Stimulated activated CD4-positive, alpha-beta T cell treated with anti-CD3 and anti-CD28 coated beads, Interleukin-4, amount 100 ng/mL, for 48 hours (primary cell): ENCODE measurements at places on chromosomes 3 and 15.
A peak's percentile ranks its signal among the peaks of the same experiment; 100 is the strongest.

- no peak for DNase-seq
Observed at GRCh38 chr3:16122661-16123060, 51.8 kb upstream of the GALNT15 start.

- no peak for DNase-seq
Observed at GRCh38 chr3:23128655-23129054, 74.5 kb upstream of the UBE2E2 start.

DNA sequence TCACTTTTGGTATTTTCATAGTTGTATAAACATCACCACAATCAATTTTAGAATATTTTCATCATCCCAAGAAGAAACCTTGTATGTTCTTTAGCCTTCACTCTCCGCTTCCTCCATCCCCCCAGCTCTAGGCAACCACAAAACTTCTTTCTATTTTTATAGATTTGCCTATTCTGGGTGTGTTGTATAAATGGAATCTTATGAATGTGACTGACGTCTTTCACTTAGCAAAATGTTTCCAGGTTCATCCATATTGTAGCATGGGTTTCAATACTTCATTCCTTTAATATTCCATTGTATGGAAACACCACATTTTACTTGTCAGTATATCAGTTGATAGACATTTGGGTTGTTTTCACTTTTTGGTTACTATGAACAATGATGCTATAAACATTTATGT lies 335.8 kb upstream of the GOLIM4 start:
- no peak for DNase-seq

GRCh38 chr3:32186876-32187275 lies 51.6 kb upstream of the CMTM8 start:
- DNase-seq = no peak

GRCh38 chr3:131193641-131194238 lies 167.1 kb downstream of the NEK11 start:
- DNase-seq = no peak

DNA sequence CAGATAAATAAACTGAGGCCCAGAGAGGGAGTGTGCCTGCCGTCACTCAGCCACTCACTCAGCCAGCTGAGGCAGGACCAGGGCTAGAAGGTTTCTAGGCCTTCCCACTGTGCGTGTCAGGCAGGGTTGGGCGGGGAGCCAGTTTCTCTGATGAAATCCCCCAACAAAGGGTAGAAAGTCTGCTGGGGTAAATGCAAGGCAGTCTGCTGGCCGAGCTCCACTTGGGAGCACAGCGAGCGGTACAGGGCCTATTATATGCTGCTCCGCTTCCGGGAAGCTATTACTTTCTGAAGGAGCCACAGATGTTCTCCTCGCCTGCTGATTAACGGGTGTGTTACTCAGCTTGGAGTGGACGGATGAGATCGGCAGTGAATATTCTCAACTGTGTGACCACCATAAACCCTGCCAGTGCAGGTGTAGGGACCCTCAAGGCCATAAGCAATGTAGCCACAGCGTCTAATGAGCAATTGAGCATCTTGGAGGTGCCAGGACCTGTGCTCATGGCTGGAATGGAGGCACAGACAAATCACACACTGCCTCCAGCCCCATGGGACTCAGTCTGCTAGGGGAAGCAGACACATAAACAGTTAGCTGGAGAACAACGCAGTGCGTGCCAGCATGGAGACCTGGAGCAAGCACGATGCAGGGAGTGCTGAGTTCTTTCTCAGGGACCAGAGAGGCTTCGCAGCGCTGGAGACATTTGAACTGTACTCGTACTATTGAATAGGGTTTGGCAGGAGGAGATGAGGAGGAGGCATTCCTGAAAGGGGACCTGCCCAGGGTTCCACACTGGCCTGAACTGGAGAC lies 42.1 kb downstream of the CORO2B start:
- DNase-seq = no peak

- no peak for DNase-seq
Observed at GRCh38 chr3:2511356-2511755, 412.7 kb downstream of the CNTN4 start.

GRCh38 chr15:90287101-90287500 lies 21.6 kb downstream of the NGRN start:
- no peak for DNase-seq

DNA sequence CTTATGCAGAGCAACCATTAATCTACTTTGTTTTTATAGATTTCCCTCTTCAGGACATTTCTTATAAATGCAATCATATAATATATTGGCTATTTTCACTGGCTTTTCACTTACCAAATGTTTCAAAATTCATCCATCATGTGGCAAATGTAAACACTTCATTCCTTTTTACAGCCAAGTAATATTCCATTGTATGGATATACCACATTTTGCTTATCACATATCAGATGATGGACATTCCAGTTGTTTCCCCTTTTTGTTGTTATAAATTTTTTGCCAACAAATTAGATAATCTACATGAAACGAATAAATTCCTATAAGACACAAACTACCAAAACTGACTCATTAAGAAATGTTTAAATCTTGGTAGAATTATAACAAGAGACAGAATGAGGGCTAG lies 79.8 kb upstream of the CSPG5 start:
- no peak for DNase-seq

DNA sequence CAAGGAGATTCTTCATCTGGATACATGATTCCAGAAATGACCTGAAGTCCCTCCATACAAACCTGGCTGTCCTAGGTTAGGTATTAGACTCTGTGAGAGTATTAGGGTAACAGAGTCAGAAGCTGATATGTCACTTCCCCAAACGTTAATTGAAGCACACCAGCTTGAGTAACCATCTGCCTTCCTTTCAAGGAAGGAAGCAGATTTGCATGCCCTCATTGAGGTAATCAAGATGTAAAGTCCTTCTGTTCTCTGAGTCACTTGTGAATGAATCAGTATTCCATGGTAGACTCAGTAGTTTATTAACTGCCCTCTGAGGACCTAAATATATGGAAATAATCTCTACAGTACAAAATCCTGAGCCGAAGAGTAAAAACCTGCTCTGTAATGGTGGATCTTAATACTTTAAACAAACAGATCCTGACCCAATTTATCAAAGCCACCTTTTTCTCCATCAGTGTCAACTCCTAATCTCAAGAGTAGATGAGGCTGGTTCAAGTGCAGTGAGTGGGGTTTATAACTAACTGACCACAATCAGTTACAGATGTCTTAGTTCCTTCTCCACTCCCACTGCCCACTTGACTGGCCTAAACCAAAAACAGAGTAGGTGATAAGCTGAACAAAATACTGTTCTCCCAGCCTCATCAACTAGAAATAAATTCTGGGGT lies 246.2 kb upstream of the CHRM5 start:
- DNase-seq = no peak

DNA sequence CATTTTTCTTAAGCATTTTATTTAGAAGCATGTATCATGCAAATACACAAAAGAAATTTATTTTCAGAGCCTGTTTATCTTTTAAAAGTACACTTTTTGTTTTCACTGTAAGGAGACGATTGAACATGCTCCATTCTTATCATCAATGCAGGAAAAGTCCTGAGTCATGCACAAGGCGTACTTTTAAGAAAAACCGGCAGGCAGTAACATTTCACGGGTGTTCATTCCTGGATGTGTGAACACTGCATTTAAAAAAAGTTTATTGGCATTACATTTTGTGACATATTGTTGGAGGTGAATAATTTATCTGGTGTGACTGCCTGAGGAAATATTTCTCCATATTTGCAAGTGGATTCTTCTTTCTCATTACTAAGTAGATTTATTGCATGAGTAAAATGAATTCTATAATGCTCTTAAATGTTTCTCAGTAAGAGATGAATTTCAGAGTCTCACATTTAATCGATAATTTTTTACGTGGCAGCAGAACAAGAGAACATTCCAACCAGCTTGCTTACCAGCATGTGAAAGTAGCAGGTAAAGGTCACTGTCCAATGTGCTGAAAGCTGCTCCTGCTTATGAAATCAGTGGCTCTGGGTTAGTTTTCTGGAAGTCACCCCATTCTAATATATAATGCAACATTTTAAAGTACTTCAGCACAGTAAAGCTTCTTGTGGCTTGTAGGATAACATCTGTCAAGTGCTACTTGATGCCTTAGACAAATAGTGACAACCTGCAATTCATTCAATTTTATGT lies 87.0 kb downstream of the SV2B start:
- no peak for DNase-seq

DNA sequence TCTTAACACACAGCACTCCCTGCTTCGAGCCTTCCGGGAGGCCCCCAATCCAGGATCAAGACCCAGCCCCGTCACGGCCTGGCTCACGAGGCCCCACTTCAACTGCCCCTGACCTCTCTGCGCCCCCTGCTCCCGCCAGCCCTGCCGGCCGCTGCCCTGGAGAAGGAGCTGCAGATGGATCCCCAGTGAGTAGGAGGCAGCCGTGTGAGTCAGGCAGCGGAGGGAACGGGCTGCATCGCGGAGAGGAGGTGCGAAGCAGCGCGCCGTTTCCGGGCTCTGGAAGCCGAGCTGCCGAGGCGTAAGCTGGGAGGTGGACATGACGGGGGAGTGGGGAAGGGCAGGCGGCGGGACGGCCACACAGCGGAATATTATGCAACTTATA lies 133.4 kb downstream of the TPRA1 start:
- DNase-seq = peak; percentile 19

- DNase-seq = no peak
Observed at GRCh38 chr15:68173119-68173518, 32.0 kb downstream of the CALML4 start.

GRCh38 chr15:40016224-40016865 lies 22.6 kb downstream of the SRP14 start:
- DNase-seq = no peak

DNA sequence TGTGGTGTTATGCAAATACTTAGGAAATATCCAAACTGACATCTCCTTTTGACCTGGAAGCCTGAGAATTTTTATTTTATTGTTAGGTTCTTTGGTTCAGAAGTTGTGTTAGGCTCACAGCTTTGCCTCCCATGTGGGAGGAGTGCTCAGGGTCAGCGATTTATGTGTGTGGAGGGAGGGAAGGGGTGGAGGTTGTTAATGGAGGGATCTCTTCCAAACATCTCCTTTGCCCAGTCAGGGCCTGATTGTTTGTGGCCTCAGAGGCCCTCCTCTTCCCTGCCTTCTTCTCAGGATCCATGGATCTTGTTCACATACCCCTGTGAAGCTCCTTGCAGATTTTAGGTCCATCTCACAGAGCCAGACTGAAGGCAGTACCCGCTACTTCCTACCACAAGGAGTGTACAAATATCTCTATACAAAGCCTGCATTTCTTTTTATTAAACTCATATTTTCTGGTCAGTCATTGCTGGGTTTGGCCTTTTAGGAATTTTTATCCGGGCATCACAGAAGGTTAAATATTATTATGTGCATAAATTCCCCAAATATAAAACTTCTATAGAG lies 40.3 kb downstream of the BBX start:
- DNase-seq = no peak

- DNase-seq = no peak
Observed at GRCh38 chr3:120678984-120679383, 3.1 kb downstream of the HGD start.

- DNase-seq = no peak
Observed at GRCh38 chr15:85646538-85647091, 148.1 kb downstream of the KLHL25 start.

DNA sequence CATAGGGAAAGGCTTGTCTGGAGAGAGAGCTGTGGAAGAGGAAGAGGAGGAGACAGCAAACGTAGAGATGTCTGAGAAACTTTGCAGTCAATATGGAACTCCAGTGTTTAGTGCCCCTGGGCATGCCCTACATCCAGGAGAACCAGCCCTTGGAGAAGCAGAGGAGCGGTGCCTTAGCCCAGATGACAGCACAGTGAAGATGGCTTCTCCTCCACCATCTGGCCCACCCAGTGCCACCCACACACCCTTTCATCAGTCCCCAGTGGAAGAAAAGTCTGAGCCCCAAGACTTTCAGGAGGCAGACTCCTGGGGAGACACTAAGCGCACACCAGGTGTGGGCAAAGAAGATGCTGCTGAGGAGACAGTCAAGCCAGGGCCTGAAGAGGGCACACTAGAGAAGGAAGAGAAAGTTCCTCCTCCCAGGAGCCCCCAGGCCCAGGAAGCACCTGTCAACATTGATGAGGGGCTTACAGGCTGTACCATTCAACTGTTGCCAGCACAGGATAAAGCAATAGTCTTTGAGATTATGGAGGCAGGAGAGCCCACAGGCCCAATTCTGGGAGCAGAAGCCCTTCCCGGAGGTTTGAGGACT lies 6.9 kb downstream of the MAP1A start:
- no peak for DNase-seq

DNA sequence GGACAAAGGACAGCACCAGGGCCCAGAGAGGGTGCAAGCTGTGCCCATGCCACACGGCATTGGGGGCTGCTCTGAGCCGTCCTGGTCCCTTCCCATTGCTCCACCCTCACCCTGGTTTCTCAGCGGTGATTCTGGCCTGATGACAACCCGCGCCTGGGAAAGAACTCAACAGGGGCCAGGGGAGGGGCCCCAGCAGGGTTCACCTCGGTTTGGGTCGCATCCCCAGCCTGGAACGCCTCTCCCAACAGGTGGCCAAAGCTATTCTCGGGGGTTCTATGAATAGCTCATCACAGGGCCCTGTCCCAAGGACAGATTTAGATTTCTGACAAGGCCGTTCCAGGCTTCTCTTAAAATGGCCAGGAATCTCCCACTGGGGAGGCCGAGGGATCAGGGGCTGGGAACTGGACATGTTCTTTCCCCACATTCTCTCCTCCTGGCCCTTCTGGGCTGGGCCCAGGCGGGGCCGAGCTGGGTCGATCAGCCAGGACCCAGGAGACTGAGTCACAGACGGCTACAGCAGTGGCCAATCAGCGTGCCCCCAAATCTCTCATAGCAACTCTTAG lies 17.9 kb downstream of the GRIP2 start:
- no peak for DNase-seq

GRCh38 chr3:189744235-189744634 lies 113.0 kb downstream of the TP63 start:
- no peak for DNase-seq

DNA sequence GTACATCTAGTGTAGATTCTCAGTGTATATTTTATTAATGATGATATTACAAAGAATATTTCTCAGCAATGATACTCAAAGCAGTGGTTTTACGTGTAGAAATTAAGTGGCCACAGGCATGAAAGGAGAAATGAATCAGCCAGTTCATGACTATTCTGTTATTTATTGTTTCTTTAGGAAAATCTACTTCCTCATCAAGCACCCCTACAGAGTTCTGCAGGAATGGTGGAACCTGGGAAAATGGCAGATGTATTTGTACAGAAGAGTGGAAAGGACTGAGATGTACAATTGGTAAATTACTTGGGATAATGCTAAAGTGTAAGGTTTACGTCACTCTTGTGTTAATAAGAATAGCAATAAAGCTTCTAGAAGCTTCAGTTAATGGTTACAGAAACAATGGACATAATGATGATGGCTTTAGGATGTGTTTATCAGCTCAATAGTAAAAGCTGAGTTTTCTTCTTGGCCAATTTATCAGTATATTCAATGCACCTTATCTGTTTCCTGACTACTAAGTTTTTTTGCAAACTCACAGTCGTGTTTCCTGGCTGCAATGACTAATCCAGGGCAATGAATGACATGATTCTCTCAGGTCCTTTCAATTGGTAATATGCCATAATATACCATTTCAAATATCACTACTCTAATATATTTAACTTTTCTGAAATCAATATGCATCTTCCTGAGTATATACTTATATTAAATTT lies 20.2 kb downstream of the ADGRG7 start:
- no peak for DNase-seq

GRCh38 chr3:43418601-43419272 lies 132.4 kb downstream of the SNRK start:
- no peak for DNase-seq
